M059J (cell line): ENCODE measurements at places on chromosomes 7 and 10.

DNA sequence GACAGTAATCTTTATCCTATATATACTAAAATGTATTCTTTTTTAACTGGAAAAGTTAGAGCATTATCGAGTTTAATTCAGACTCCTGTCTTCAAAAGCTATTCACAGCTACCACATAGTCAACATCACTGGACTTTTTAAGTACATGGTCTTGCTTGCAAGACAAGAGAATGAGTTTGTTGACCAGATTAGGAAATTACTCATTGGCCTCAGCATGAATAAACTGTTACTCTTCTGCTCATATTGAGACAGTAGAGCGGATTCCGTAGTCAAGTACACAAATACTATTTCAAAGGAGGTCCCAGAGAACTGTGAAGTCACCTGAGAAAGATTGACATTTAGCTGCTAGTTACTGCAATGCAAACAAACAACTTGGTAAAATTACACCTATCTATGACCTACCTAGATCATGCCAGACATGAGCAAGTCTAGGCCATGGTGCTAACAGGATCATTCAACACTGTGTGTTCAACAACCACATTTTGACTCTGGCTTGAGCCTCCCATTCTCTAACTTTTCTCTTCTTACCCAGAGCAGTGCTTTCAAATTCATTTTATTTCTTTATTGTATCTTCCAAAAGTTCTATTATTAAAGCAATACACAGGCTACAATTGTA lies 280.9 kb downstream of the NEBL start:
- no peak for DNase-seq

DNA sequence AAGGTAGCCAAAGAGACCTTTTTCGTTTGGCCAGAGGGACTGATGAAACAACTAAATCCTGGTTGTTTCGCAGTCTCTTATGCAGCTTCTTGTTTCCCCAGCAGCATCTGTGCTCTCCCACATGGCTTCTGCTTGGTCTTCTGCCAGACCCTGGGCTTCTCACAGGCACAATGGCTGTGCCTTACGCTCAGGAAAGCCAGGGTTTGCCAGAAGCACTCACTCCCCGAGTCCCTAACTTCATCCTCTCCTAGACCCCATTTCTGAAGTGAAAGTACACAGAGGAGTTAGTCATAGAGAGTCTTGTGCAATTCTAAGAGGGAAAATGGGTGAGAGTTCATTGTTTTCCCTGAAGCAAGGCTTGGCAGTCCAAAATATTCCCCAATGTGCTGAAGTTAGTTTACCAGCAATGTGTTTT lies 121.7 kb downstream of the EVX1 start:
- peak; percentile 72 for DNase-seq

- DNase-seq: no peak
Measured at GRCh38 chr7:159040146-159040545, 104.5 kb downstream of the VIPR2 start.

GRCh38 chr10:85614566-85614965 lies 752.0 kb downstream of the GRID1 start:
- no peak for DNase-seq

DNA sequence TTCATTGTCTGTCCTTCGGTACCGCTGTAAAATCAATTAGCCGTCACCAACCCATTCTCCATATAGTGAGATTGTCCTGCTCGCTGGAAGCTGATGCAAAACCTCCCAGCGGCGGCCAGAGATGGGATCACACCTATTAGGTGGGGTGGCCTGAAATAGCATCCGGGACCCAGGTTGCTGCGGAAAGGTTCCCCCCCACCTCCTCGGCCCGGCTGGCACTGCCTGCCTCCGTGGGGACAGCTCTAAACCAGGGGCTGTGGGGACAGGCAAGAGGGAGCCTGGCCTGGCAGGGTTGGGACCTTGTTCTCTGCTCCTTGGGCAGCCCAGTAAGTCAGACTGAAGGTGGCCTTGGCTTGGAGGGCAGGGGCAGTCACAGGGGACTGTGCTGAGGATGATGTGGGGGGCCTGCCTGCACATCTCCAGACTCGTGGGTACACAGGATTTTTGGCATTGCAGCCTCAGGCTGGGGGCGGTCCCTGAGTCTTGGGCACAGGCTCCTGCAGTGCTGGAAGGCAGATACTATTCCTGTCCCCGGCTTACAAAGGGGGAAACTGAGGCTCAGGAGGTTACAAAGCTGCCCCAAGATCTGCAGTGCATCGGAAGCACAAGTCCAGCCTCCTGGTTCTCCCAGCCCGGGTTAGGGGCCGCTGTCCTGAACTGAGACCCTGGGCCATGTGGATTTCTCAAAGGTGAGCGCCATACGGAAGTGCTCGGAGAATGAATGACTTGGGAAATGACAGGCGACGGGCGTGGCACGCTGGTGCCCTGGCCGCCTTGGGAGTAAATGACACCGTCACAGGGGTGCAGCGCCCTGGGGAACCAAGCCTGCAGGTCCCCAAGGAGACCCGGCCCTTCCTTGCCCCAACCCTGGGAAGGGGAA lies 65.6 kb downstream of the UNCX start:
- no peak for DNase-seq

GRCh38 chr10:61812052-61812721 lies 89.3 kb upstream of the ARID5B start:
- DNase-seq: peak; percentile 55

GRCh38 chr7:31419505-31420055 lies 79.1 kb upstream of the NEUROD6 start:
- DNase-seq: peak; percentile 7
